ENCODE measurements at places on chromosomes 16 and 17. TPM values are rescaled to one million over a fixed set of nuclear protein-coding genes. Genes with fewer than 3 reads are reported as not detected.

DNA sequence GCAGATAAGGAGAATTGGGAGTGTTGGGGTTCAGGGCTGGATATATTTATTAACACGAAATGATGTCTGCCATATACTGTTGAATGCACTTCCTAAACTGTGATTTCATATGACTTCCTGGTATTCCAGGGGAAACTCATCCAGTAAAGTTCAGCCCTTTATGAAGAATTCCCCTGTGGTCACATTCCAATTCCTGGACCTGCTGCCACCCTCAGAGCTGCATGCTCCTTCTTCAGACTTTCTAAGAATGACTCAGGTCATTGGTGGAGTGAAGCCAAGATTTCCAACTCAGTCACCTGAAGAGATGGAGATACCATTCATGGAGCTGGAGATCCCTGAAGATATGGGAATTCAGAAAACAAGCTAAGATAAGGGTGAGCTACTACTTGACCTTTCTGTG lies 114.2 kb upstream of the TMEM97 start:
- DNase-seq = no peak

DNA sequence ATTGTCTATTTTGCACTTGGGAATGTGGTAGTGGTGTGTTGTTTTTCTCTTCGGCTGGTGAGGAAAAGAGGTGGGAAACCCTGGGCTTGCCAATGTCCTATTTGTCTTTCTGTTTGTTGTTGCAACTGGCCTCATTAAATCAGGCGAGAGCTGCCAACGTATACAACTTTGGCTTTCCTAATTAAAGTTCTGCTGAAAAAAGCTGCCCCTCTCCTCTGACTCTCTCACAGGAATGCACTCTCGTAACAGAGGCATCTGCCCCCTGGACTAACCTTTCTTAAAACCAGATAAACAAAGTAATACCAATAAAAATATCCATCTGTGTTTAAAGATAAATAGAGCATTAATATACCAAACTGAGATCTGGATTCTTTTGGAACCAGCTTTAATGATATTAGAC lies 7.8 kb downstream of the CDRT15 start:
- DNase-seq = no peak

GRCh38 chr17:77227461-77228240 lies 86.9 kb downstream of the SEC14L1 start:
- no peak for DNase-seq

The STRADA gene
- total RNA-seq = 18.2 TPM

The KRTAP4-3 gene
- total RNA-seq = not detected

The BCO1 gene
- 9.1 TPM for total RNA-seq

DNA sequence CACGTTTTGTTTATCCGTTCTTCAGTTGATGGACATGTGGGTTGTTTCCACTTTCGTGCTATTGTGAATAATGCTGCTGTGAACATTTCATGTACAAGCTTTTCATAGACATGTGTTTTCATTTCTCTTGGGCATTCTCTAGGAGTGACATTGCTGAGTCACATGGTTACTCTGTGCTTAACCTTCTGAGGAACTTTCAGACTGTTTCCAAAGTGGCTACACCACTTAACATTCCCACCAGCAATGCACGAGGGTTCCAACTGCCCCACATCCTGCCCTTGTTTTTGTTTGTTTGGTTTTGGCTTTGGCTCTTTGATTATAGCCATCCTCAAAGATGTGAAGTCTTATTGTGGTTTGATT lies 14.2 kb upstream of the PEMT start:
- no peak for DNase-seq

The DUS1L gene
- 132 TPM for total RNA-seq

The HSPB9 gene
- total RNA-seq = 0.69 TPM

GRCh38 chr16:65663774-65664173 lies 541.9 kb upstream of the CDH11 start:
- DNase-seq = no peak

DNA sequence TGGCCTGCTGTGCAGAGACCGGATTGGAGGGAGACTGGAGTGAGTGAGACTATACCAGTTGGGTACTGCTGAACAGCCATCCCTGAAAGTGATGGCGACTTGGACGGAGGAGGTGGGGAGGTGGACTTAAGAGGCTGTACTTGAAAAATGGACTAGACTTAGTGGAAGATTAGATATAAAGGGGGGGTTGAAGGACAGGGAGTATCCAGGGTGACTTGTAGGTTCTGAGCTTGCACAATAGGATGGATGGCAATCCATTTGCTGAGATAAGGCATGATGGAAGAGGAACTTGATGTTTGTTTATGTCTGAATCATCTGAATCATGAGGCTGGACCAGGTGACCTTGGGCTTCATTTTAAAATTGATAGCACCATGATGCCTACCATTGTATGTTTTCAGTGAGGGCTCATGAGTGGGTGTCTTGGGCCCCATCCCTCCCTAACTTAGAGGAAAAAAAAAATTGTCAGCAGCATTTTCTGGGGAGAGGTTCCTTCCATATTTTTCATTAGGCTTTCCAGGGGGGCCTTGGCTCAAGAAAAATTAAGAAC lies 41.2 kb downstream of the PRKCA start:
- no peak for DNase-seq

DNA sequence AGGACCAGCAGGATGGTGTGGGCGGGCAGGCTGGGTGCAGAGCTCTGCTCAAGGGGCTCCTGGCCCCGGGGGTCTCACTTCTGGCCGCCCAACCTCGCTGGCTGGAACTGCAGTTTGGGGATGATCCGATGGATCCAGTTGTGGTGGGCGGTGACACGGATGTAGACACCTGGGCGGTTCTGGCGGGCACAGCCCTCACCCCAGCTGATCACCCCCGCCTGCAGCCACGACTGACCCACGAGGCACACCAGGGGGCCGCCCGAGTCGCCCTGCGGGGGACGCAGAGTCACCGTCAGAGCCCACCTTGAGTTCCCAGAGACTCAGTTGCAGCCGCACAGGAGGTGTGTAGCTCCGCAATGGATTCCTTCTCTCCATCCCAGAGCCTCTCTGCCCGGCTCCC lies 7.5 kb downstream of the PRSS27 start:
- DNase-seq = no peak

The NOG gene
- 0.73 TPM for total RNA-seq

The RARA gene
- 150 TPM for total RNA-seq

GRCh38 chr16:50061326-50061725 lies 4.4 kb upstream of the HEATR3 start:
- DNase-seq = no peak

- DNase-seq = peak; percentile 76
These were observed 1.3 kb downstream of the NAGS start for GRCh38 chr17:44005527-44006271.

DNA sequence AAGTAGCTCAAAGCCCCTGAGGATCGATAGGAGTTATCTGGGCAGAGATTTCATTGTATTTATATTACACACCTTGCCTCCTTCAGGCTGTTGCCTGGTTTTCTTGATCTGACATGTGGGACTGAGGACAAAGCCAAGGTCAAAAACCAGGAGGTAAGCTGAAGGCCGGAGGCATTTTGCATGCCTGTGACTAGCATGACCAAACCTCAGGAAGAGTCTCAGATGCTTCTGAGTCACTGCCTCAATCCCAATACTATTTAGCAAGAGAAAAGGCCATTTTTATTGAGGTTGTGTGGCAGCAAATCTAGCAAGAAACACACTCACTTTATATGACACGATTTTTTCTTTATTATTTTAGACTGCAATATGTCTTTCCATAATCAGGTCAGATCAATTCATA lies 968.1 kb downstream of the CDH11 start:
- DNase-seq = no peak

DNA sequence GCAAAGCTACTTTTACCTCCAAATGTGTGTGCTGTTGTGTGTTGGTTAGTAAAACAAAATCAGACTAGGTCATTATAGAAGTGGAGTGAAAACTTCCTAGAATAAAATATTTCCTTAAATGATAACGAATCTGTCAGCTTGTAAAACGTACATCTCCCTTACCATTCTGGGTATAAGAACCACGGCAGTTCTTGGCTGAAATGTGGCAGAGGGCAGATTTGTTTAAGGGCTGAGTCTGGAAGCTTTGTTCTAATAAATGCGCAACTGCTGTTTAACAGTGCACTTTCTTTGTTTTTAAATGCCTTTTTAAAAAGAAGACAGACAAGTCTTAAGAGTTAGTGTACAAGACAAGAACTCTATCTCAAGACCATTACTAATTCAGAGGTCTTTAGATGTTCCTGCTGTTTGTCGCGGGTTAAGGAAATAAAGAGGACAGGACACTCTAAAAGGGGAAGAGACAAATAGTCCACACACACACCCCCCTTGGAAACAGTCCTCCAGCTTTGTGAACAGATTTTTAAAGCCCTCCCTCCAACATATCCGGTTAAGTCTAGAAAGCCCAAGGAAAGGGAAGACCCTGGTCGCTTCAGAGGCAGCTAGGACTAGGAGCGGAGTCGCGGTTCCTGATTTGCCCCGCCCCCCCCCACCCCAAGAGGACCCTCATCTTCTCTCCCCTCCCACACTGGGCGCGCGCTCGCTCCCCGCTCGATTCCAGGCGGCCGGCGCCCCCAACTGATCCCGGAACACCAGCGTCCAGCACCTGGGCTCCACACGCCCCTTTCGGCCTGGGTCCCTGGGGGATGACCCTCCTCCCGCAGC lies 658 bp downstream of the SYNRG start:
- no peak for DNase-seq

- no peak for DNase-seq
These were observed 1.7 kb downstream of the TNFRSF13B start for GRCh38 chr17:16969931-16970906.

DNA sequence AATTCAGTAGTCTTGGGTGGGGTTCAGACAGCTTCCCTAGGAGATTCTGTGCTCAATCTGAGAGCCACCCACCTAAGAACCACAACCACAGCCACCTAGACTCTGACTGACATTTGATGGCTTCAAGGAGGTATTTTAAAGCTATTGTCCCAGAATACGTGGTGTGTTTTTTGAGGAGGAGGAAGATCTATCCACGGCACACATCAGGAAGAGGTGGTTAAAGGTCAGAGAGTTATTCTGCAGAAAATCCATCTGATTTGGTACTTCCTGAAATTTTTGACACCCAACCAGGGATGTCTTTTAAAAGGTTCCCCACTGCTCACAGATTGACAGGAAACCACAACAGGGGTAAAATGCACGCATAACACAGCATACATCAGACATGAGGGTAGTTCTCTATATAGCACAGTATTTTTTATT lies 25.1 kb downstream of the SMARCE1 start:
- peak; percentile 3 for DNase-seq

DNA sequence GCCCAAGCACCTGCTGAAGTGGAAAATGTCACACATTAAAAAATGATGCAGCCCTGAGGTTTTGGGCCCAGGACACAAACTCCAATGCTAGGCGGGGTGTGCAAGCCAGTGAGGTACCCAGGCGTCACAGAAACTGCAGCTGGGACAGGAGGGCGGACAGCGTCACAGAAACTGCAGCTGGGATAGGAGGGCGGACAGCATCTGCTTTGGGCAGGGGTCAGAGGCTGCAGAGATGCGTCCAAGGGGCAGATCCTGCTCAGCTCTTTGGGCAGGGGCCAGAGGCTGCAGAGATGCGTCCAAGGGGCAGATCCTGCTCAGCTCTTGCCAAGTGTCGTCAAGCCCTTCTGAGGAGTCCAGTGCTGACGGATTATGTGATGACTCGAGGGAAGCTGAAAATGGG lies 43.9 kb upstream of the RCVRN start:
- no peak for DNase-seq
